ENCODE measurements at places on chromosomes 6 and 20.

GRCh38 chr20:3045042-3045815 lies 623 bp upstream of the MRPS26 start:
- DNase-seq = peak; percentile 47

DNA sequence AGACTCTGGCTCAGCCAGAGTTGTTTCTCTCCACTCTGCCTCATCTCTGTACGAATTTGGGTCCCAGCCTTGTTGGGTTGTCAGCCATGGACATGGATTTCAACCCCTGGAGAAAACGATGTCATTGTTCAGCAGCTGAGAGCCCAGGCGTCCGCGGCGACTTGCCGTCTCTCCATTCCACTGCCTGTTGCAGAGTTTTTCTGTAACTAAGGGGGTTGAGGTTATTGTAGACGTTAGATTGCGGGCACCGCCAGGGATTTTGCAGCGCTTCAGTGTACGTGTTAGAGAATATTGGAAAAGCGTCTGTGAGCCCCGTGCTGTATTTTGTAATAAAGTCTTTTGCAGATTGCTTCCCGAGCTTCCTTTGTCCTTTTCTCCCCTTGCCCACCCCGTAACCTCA lies 13.1 kb upstream of the RBM38 start:
- DNase-seq = no peak

DNA sequence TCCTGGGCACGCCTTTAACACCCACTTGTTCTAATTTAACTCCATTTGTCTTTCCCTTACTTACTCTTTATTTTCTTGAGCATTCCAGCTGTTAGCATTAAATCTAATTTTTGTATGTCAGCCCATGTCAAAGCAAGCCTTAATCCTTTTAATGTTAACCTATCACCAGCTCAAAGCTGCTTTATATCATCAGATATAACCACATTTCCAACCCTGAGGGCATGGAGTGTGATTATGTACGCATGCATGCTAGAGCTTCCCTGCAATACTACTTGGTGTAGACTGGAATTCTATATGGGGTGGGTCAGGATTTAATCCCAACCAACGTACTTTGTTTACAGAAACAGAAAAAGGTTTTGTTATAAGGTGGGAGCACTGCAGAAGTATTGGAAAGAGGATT lies 139.4 kb upstream of the HMGN3 start:
- DNase-seq = no peak

DNA sequence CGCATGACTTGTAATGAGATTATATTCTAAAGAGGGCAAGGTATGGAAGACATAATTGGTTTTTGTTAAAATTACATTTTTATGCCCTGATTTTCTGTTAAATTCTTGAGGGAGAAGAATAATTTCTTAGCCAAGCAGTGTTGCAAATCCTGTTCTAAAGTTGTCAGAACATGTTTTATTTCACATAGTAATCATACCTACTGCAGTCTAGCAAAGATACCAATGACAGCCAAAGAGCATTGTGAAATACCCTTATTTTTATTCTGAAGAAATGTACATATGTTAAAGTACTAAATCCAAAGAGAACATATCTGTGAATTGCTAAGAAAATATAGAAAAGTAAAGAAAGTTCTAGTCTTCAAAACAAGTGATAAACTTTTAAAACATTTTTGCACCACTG lies 39.6 kb upstream of the SMIM8 start:
- DNase-seq = no peak

- no peak for DNase-seq
Measured at GRCh38 chr6:144394210-144394609, 109.1 kb downstream of the UTRN start.

DNA sequence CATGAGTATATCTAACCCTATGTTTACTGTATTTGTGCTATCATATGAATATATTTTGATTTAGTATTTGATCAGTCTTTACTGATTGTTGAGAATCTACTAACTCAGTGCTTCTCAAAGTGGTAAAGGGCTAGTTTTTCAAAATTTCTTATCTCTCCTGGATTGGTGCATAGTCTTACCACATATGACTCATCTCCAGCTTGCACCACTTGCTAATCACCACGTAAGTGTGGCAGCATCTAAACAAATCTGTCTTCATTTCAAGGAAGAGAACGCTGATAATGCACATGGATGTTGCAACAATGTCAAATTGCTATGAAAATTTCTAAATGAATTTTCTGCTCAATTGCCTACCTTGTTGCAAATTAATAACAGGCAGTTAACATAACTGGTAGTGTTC lies 299.5 kb downstream of the PAX1 start:
- DNase-seq = no peak

- DNase-seq = peak; percentile 75
Measured at GRCh38 chr6:68778356-68779020, 143.4 kb downstream of the ADGRB3 start.

- DNase-seq = no peak
Measured at GRCh38 chr6:41080621-41081020, 7.8 kb downstream of the NFYA start.

DNA sequence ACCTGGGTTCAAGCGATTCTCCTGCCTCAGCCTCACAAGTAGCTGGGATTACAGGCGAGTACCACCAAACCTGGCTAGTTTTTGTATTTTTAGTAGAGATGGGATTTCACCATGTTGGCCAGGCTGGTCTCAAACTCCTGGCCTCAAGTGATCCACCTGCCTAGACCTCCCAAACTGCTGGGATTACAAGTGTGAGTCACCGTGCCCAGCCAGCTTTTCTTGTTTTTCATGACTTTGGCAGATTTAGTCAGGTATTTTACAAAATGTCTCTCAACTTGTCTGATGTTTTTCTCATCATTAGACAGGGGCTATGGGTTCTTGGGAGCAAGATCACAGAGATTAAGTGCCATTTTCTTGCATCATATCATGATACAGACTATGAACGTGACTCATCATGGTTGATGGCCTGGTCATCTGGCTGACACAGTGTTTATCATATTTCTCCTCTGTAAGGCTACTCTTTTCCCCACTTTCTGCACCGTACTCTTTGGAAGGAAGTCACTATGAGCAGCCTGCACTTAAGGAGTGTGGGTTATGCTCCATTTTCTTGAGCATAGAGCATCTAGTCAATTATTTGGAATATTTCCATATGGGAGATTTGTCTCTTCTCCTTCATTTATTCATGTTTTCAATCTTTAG lies 67.8 kb downstream of the RNF182 start:
- DNase-seq = peak; percentile 79

DNA sequence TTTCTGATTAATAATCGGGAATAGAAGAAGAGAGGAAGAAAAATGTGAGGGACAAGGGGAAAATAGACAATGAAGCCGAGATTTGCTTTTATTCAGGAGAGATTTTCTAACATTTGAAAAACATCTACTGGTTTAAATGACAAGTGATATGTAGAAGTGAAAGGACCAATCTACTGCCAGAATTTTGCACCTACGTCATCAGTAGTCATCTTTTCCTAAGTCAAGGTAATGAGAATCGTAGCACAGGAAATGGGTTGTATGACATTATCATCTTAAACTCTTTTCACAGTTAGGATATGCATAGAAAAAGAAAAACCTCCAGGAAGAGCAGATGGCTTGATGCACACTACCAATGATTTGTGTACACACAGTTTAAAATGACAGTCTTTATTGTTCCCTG lies 45.3 kb upstream of the RAB32 start:
- DNase-seq = no peak

DNA sequence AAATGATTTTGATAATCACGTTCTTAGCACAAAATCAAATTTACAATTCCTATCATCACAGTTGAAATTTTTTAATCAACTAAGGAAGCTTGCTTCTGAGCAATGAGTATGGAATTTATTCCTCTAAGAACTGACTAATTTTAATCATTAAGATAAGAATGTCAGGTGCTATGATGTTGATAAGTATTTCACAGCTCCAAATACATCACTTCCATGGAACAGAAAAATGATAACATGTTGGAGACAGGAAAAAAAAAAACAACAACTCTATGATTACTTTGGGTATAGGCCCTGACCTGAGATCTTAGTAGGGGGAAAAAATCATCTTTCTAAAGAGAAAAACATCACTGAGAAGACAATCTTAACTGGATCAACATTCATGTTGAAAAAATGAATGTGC lies 89.4 kb upstream of the BMP2 start:
- no peak for DNase-seq

GRCh38 chr6:81929828-81930227 lies 177.3 kb upstream of the TENT5A start:
- peak; percentile 95 for DNase-seq

- DNase-seq = no peak
Measured at GRCh38 chr20:61737346-61737745, 328.3 kb downstream of the TAF4 start.

GRCh38 chr6:1603708-1604107 lies 6.0 kb upstream of the FOXC1 start:
- no peak for DNase-seq

- DNase-seq = peak; percentile 45
Measured at GRCh38 chr6:160031442-160031841, 62.6 kb downstream of the IGF2R start.

- peak; percentile 11 for DNase-seq
Measured at GRCh38 chr20:32945710-32946221, 58.5 kb downstream of the SUN5 start.

DNA sequence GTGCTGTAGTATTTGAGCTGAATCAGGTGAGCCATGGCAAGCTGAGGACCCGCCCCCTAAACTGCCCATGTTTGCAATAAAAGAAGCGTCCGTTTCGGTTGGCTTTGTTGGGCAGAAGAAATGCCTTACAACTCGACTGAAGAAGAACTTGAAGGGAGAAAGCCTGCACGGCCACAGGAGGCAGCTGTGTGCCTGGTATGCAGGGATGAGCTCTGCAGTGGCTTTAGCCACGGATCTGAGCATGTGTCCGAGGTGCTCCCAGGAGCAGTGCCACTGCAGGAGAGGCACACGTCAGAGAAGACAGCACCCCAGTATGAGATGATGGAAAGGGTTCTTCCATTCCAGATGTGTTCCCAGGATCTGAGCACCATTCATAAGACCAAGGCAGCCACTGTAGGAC lies 23.5 kb downstream of the KIZ start:
- no peak for DNase-seq

- no peak for DNase-seq
Measured at GRCh38 chr6:16600026-16600425, 161.2 kb downstream of the ATXN1 start.

GRCh38 chr20:4956200-4956810 lies 45.0 kb downstream of the SLC23A2 start:
- peak; percentile 48 for DNase-seq

DNA sequence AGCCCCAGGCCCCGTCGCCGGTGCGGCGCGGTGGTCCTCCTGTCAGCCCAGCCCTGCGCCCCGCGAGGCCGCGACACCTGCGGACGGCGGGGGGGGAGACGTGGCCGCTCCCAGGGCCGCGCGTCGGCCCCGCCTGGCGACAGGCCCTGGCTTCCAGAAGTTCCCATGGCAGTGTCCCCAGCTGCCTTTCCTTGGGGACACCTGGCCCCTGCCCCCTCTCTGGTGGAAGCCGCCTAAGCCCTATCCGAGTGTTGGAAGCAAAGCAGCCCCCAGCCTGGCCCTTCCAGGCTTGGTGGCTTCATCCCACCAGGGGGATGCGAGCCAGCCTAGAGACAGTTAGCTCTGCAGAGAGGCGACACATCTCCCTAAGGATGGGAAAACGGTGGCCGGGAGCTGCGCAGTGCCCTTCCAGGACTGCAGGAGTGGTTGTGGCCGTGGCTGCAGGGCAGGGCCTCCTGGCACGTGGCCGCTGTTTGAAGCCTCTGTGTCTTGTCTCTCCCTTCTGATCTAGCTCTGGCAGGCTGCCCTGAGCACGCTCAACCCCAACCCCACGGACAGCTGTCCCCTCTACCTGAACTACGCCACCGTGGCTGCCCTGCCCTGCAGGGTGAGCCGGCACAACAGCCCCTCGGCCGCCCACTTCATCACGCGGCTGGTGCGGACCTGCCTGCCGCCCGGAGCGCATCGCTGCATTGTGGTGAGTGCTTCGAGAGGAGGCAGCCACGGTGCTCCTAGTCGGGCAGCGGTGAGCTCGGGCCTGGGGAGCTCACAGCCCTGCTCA lies 816 bp downstream of the NPEPL1 start:
- DNase-seq = no peak

All from fibroblast of skin of abdomen (primary cell).